NCI-H510A (cell line): ENCODE measurements at places on chromosomes 1 and 21.
A peak's percentile ranks its signal among the peaks of the same experiment; 100 is the strongest.

- DNase-seq: no peak
Observed at GRCh38 chr21:34674468-34674867, 5.7 kb downstream of the CLIC6 start.

GRCh38 chr1:91006113-91006908, 15.5 kb downstream of the ZNF644 start:
- DNase-seq: no peak

GRCh38 chr1:247156787-247157232, 15.0 kb downstream of the ZNF124 start:
- DNase-seq: no peak

DNA sequence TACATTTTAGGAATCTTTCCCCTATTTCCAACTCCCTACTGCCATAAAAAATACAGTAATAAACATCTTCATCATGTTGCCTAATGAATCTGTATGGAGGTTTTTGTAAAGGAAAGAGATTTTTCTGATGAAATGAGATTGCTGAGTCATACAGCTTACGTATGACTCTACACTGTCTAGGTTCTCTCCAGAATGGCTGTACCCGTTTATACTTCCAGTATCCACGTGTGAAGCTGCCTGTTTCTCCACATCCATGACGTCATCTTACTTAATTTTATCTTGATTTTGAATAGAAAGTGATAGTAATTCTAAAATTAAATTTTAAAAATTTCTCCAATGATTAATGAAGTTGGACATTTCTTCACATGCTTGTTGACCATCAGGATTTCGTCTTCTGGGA, 103.7 kb downstream of the COQ8A start:
- DNase-seq: no peak

- DNase-seq: no peak
Observed at GRCh38 chr21:34365809-34366208, 2.0 kb downstream of the KCNE2 start.

GRCh38 chr1:26693599-26694572, 1.9 kb upstream of the ARID1A start:
- DNase-seq: no peak

- DNase-seq: no peak
Observed at GRCh38 chr1:156958247-156958714, 37.8 kb downstream of the LRRC71 start.

DNA sequence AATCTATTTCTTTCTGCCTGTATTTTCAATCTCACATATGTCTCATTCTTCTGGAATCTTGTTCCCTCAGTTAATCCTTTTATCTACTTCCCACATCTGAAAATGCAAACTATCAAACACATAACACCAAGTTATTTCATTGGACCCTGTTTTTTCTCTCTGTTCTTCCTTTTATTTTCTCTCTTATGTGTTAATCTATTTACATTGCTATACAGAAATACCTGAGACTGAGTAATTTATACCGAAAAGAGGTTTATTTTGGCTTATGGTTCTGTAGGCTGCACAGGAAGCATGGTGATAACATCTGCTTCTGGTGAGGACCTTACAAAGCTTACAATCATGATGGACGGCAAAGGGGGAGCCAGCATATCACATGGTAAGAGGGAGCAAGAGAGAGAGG, 247.6 kb downstream of the TGFB2 start:
- DNase-seq: no peak

- no peak for DNase-seq
Observed at GRCh38 chr1:171972846-171973245, 131.5 kb downstream of the DNM3 start.

GRCh38 chr21:22062472-22063139, 1064.4 kb downstream of the NCAM2 start:
- no peak for DNase-seq

- peak; percentile 34 for DNase-seq
Observed at GRCh38 chr1:58804853-58805565, 21.2 kb upstream of the JUN start.

- DNase-seq: no peak
Observed at GRCh38 chr1:56850922-56851321, 3.7 kb upstream of the C8A start.

- DNase-seq: no peak
Observed at GRCh38 chr21:45981151-45982091, at the start of gene COL6A1. Gene COL6A1, plus strand, starts transcription at chr21:45981770. Its CDS starts 81 bp downstream, at chr21:45981851.

GRCh38 chr1:202018468-202019234, 8.3 kb downstream of the ELF3 start:
- DNase-seq: peak; percentile 84

DNA sequence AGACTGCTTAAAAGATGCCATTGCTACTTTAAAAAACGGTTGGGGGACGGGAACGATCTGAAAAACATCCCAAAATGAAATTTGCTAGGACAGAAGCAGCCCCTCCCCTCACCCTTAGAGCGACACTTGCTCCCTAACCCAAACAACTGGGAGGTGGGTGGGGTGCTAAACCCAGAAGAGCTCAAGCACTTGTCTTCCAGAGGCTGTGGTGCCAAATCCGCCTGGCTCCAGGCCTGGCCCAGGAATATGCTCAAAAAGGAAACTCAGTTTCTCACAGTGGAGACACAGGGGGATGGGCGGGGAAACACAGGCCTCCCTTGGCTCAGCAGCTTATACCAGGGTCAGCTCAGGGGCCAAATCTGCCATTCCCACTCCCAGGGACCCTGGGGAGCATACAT, 644 bp upstream of the PBXIP1 start:
- no peak for DNase-seq

DNA sequence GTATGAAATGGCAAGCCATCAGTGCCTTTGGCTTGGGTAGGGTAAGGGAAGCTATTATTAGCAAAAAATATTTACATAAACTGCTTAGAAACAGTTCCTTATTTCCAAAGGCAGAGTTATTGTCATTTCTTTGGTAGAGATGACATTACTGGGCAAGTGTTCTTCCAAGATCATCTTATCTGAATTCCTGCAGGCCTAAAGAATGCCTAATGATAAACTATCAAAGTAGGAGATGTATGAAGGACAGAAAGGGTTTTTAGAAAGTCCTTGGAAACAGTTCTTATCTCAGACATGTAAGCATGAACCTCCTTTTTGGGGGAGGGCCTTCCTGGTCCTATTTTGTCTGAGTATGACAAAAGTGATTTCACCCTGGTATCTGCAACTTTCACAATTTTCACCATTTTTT, 5.1 kb upstream of the FRRS1 start:
- no peak for DNase-seq

DNA sequence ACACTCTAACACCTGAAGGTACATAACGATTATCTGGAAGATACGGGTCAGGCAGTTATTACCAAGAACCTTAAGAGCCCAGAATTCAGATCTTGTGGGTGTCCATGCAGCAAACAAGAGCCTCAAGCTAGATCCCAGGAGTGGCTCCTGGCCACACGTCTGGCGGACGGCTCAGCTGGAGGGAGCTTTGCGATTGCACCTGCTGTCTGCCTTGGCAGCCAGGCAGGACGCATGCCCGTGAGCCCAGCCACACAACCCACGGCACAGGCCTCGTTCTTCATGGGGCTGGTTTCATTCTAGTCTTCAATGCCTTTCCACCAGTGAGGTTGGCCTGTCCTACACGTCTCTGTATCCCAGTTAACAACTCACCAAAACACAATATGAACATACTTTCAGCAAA, 5.7 kb downstream of the CCNL2 start:
- DNase-seq: no peak

DNA sequence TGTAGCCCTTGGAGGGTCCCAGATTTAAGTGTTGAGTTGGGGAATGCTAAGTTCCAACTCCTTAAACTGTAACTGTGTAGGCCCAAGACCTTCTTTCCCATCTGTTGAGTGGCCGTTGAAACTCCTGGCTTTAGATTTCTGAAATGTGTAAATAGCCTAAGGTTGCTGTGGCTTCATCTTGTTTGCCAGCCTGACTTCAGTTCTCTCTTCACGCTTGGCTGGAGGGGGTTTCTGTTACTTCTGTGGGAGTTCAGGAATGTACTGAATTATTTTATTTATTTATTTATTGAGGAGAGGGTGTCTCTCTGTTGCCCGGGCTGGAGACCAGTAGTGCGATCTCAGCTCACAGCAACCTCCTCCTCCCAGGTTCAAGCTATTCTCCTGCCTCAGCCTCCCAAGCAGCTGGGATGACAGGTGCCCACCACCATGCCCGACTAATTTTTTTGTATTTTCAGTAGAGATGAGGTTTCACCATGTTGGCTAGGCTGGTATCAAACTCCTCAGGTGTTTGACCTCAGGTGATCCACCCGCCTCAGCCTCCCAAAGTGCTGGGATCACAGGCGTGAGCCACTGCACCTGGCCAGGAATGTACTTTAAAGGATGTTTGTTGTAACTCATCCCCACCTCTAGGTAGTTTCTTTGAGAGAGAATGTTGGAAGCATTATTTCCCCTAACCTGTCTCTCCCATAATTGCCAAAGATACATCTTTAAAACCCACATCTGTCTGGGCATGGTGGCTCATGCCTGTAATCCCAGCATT, 5.9 kb downstream of the TTC39A start:
- DNase-seq: no peak

DNA sequence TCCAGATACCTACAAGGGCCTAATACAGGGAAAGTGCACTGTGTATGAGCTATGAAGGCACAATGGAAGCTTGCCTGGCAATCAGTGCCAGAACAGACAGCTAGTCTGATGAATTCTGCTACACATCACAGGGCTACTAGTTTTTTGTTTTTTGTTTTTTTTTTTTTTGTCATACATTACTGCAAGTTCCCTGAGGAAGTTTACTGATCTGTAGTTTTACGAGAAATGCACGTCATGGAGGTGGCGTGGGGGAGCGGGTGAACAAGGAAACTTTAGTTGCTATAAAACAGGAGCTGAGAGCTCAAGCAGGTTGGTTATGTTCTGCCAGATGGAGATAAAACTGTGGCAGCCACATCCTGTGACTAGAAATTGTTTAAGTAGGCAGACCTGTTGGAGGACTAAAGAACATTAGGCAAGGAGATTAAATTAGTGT, 17.7 kb downstream of the PTPRC start:
- DNase-seq: no peak

DNA sequence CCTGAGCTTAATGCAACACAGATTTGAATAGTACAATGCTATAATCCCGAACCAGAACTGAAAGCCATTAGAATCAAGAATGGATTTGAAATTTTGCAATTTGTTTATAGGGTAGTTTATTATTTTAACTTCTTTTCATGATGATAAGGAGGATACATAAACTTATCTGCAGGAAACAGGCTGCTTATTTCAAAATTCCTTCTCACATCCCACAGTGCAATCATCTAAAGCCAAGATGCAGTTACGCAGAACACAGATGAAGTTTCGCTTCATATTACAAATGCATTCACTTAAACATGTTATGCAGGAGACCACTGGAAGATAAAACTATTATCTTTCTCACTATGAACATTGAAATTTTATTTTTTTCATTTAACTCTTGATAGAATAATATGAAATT, 1019.6 kb downstream of the PLA2G4A start:
- no peak for DNase-seq

GRCh38 chr1:16205891-16206546, 6.4 kb downstream of the ARHGEF19 start:
- no peak for DNase-seq

DNA sequence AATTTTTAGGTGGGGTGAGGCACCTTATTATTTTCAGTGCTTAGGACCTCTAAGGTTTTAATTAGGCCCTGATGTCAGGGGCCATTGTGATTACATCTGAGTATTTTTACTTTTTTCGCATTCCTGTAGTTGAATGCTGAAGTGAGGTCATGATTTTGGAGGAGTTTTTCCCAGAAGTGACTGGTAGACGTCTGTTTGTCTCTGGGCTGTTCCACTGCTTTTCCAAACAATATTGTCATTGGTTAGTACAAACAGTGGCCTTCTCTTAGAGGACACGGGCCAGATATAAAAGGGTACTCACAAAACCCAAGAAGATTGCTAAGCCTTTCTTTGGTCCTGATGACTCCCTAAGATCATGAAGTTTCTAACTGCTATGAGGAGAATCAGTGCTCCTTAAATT, 7.6 kb upstream of the RASAL2 start:
- DNase-seq: no peak

- no peak for DNase-seq
Observed at GRCh38 chr1:41539418-41539805, 54.9 kb upstream of the EDN2 start.

- DNase-seq: no peak
Observed at GRCh38 chr1:111006556-111006955, 42.8 kb upstream of the LRIF1 start.

DNA sequence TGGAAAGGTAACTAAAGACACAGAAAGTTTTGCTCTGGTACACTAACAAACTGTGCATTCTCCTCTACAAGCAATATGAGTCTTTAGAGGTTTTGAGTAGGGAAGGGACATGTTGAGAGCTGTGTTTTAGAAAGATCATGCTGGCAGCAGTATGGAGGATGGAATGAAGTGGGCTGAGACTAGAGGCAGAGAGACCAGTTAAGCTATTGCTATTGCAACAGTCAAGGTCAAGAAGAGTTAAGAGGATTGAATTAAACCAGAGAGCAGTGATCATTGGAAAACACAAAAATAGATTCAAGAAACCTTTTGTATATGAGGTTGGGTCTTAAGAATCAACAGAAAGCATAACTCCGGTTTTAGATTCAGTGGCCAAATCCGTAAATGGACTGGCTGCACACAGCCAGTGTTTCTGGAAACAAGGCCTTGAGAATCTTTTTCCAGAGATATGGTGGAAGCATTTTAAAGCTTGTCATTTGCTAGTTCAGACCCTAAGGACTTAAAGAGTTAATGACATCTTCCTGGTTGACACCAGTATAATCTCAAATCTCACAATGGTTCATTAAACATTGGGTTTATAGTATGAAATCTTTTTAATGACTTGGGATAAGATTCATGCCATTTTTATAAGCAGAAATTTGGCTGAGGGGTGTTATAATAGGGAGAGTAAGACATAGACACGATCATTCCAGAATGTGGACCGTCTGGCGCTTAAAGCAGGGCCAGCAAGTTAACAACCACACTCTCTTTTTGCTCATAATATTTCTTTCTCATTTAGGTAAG, 177.9 kb downstream of the NR5A2 start:
- DNase-seq: no peak

- no peak for DNase-seq
Observed at GRCh38 chr1:201215531-201216357, 25.1 kb downstream of the IGFN1 start.

DNA sequence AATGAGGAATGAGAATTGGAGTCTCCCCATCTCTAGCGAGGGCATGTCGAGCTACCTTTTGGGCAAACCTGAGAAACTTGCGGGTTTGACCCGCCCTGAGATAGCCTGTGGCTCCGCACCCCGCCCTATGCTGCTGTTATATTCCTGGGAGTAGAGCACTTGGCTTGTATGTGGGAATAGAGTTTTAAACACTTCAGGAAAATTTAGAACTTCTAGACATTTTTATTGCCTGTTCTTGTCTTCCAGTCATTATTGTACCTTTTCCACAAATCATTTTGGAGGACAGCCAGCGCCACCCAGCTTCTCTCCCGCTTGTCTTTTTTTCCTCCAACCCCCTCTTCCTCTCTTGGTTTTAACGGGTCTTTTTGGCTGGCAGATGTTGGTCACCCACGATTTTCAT, 738 bp downstream of the GNPAT start:
- no peak for DNase-seq
